Activated T-cell treated with anti-CD3 and anti-CD28 coated beads for 4 hours (primary cell): ENCODE measurements at places on chromosomes 7 and 10.

DNA sequence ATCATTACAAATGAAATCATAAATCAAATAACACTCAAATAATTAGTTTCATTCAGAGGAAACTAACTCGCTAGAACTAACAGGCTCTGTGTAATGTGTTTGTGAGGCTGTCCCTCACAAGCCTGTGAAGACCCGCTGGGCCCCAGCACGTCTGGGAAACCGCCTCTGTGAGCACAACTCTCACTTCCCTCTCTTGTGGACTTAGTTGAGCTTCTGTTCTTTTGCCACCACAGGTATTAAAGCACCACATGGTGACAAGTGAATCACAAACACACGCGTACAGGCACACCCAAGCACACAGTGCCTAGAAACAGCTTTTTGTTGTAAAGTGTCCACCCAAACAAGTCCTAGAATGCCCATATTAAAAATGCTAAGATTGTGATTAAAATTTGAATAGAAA lies 51.0 kb downstream of the ZNF777 start:
- no peak for DNase-seq

DNA sequence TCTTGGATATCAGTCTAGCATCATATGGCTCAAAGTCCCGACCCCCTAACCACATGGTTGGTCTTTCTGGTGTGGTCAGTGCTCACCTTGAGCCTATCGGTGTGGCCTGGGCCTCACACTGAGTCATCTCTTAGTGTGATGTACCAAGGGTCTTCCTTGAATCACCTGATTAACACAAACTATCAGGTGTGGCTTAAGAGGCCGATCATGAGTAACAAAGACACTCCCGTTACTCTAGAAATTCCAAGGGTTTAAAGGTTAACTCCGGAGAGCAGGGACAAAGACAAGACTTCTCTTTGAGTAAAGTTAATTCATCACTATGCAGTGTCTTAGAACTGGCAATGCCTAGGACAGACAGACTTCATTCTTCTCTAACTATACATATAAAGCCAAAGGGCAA lies 52.3 kb upstream of the ARMC3 start:
- no peak for DNase-seq

DNA sequence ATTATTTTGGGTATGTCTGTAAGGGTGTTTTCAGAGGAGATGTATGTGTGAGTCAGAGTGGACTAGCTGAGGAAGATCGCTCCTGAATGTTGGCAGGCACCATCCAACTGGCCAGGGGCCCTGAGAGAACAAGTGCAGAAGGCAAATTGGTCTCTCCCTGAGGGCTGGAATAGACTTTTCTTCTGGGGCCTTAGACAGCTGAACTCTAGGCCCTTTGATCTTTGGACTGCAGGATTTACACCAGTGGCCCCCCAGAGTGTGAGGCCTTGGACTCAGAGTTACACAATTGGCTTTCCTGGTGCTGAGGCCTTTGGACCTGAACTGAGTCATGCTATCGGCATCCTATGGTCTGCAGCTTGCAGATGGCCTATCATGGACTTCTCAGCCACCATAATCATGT lies 217.2 kb downstream of the REEP3 start:
- no peak for DNase-seq

DNA sequence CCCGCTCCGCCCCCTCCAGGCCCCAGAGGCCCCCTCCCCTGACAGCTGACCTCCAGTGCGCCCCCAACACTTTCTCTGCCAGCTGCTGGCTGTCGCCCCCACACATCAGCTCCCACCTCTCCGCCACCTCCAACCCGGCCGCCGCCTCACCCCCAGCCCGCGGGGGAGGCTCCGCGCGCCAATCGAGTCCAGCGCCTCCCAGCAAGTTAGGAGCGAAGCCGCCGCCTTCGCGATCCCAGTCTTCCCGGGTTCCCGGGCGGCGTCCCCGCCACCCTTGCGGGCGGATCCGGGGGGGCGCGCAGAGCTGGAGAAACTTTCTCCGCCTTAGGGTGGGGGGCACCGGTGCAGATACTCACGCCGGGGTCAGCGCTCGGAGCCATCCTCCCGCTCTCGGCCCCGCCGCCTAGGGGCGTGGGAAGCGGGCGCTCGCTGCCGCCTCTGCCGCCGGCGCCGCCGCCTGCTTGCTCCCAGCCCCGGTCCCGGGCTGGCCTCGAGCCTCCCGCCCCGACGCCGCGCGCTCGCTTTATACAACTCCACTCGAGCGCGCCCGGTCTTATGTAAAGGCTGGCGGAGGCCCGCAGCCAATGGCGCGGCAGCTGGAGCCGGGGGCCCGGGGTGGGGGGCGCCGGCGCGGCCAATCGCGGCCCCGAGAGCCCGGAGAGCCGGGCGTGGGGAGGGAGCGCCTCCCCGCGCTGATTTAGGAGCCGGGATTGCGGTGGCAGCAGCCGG lies at the start of gene CRTAC1:
TSS of gene CRTAC1 (minus strand) at position 529 of the 729 bp plus-strand sequence. CDS start at position 380, 149 bp downstream.
- DNase-seq = no peak

DNA sequence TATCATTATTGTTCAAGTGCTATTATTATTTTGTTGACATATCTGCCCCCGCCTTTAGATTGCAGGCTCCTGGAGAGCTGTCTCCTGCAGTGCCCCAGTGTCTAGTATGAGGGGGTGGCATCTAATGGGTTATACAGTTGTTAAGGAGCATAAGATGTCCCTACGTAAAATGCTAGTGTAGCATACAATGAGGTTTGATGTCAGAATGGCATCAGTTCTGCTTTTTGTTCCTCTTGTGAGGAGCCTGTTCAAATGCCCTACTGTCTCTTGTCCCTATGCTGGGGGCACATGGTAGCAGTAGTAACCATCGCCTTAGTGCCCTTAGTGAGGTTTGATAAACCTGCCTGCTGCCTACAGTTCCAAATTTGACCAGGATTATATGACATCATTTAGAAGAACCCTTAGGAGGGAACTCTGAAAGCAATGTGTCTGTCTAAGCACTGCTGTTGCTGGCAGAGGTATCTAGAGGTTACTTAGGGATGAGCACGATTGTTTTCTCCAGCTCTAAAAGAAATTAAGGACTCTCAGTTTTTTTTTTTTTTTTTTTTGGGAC lies 9.7 kb downstream of the CREM start:
- no peak for DNase-seq

- DNase-seq = no peak
Measured at GRCh38 chr10:97213431-97213830, 27.7 kb upstream of the SLIT1 start.

DNA sequence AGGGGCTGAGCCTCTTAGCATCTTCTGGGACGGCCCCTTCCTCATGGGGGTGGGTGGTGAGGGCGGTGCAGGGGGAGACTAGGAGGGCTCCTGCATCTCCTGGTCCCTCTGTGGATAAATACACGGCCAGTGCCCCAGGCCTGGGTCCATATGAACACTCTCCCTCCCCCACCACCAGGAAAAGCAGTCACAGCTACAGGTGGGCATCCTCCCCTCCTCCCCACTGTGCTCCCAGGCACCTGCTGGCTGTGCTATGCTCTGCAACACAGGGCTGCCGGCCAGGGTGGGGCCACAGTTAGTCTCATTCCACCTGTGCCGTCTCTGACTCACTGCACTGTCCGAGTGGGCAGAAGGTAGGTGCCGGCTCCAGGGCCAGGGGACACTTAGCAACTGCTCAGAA lies 87.3 kb upstream of the INSIG1 start:
- DNase-seq = no peak
